CD8-positive, alpha-beta T cell (primary cell): ENCODE measurements at places on chromosomes 1 and 21. TPM values are rescaled to one million over a fixed set of nuclear protein-coding genes. Genes with fewer than 3 reads are reported as not detected.

- no peak for DNase-seq
Observed at GRCh38 chr1:112614460-112615065, 4.4 kb downstream of the ST7L start.

DNA sequence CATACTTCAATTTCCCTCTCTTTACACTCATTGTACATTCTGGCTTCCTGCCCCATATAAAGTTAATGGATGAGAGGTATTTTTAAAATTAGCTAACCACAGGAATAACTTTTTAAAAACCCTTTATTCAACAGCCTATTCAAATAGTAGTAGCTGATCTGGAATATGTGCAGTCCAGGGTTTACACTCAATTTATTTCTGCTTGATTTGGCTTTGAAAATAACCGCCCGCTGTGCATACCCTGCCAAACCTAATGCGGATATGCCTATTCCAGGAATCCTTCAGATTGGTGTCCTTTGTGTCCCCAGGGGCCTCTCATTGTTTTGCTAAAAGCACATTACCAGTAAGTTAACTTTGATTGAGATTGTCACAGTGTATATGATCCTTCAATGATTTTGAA is 1686.2 kb downstream of the PLA2G4A start:
- DNase-seq, result no peak

GRCh38 chr1:99146129-99146848 is 118.0 kb upstream of the PLPPR4 start:
- DNase-seq, result no peak

DNA sequence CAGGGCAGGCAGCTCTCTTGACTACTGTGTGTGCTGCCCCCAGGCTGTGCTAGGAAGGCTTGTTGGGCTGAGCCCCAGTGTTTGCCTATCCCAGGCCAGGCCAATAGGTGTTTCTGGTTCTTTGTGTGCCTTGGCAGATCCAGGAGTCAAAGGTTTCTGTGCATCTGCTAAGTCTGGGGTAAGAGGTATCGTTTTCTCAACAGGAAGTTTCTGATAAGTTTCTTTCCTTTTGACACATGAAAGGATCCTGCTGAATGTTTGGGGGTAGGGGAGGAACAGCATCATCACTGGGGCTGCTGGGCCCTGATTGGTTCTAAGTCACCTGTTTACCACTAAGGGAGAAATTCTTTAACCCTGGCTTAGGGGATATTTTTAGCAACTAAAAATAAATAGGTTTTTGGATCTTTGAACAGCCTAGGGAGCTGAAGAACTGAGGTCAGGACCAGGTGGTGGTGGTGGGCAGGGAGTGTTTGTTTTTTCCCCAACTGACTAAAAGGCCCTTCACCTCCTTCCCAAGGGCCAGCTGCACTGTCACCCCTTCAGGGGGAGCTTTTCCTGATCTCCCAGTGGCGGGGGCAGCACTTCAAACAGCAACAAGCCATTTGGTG is 85.1 kb downstream of the KCNN3 start:
- DNase-seq, result peak; percentile 60

GRCh38 chr1:160370561-160371345 is 3.9 kb downstream of the NHLH1 start:
- DNase-seq, result no peak

- no peak for DNase-seq
Observed at GRCh38 chr1:214466403-214467077, 84.9 kb downstream of the PTPN14 start.

- DNase-seq, result no peak
Observed at GRCh38 chr1:153685544-153686340, 7.3 kb downstream of the NPR1 start.

DNA sequence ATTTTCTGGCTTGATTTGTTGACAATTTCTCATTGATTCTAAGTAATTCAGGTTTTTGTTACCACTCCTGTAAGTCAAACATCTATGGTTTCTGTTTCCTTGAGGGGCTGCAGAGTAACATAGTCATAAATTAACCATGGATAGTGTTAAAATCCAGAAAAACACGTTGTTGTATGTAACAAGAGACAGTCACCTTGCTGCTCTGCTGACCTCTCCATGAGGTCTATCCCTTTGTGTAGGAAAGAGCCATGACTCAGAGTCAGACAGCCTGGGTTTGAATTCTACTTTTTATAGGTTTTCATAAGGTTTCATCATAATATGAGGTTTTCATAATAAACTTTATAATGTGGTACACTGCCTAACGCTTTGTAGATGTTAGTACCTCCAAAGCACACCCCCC is 27.6 kb upstream of the NBL1 start:
- DNase-seq, result no peak

DNA sequence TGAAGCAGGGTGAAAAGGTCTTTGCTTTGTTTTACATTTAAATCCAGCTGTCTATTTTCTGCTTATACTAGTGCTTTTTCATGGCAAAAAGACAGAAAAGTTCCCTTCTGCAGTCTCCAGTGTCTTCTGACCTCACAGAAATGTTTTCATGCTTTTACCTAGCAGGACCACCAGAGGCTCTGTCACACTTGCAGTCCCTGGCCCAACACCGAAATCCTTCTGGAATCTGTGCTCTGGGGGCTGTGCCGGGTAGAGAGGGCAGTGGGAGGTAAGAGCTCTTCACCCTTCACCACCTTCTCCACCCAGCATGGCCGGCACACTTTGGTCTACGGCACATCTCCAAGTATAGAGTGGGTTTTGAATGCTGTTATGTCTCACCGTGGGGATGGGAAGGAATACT is 20.8 kb downstream of the GNAT2 start:
- DNase-seq, result no peak

DNA sequence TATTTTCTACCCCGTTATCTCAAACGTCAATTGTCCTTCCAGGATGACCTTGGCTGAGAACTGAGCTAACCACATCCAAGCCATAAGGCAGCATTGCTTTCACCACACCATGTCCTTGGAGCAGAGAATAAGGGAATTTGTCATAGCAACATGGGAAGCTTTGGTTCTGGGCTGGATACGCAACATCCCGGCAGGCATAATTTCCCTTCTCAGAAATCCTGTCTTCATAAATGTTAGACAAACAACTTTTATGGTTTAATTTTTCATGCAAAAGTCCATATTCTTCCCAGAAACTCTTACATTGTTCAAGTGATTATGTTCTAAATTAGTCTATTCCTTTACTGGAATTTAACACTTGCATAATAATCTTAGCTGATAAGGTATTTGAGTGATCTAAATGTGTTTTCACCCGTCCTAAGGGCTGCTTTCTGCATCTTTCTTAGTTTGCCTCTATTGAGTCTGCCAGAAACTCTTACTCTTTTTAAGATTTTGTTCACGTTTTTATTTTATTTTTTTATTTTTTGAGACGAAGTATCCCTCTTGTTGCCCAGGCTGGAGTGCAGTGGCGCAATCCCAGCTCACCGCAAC is 51.8 kb downstream of the KCNJ15 start:
- no peak for DNase-seq

Gene MPC2
- 52.6 TPM for total RNA-seq

Gene LGR6
- 1.9 TPM for total RNA-seq

Gene TDRD10
- not detected for total RNA-seq

Gene COQ8A
- 82.6 TPM for total RNA-seq

Gene CHI3L2
- 7.1 TPM for total RNA-seq

Gene CD5L
- not detected for total RNA-seq

Gene AGO1
- total RNA-seq, result 15.8 TPM

Gene SH2D5
- not detected for total RNA-seq

Gene LMX1A
- not detected for total RNA-seq

Gene MXRA8
- total RNA-seq, result 7.5 TPM
